Mesothelial cell of epicardium (in vitro differentiated cells): ENCODE measurements at places on chromosomes 1 and 21. TPM values are rescaled to one million over a fixed set of nuclear protein-coding genes. Genes with fewer than 3 reads are reported as not detected.

Gene WNT2B
- 146 to 165 TPM (median 151 TPM) in 3 replicates for total RNA-seq

GRCh38 chr21:42784276-42784675 lies 95.1 kb downstream of the WDR4 start:
- no peak overlapping the region for H3K27ac ChIP-seq
- peaks cover 26% of the 10 kb centered on the region for H3K4me1 ChIP-seq
- H3K27me3 ChIP-seq, result peaks cover 30% of the 10 kb centered on the region
- H3K36me3 ChIP-seq, result no peaks in the 10 kb centered on the region
- H3K4me3 ChIP-seq, result no peak overlapping the region

DNA sequence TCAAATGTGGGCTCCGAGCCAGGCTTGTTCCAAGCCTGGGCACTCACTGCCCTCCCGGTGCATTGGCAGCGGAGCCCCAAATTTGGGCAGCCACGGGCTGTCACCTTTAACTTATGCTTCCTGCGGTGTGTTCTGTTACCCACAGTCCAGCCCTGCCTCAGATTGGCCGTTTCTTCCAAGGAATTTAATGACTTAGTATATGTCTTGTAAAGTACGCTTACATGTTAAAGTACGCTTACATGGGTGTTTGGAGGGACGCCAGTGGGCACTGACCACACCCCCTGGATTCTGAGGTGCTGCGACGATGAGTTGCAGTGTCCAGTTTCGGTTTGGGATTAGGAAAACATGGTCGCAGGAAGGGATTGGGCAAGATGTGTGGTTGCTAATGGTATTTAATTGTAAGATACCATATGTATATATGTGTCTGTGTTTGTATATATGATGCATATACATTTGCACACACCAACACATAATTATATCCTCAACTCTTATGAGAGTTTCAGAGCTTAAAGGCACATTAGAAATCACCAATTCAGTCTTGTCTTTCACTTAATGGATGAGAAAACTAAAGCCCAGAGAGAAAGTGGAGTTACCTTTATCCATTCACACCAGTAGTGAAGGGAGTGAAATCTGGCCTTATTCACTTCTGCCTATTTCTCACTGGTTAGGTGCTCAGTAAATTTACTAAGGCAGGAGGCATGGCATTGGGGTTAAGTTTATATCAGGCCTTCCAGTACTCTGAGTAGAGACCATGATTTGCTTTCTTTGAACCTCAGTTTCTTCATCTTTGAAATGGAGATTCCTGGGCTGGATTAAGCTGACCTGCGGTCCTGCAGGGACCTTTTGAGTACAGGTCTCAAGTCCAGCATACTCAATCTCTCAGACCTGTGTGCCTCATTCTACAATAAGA lies 1.0 kb downstream of the SMYD2 start:
- peaks cover 5% of the 10 kb centered on the region for H3K36me3 ChIP-seq
- H3K27ac ChIP-seq, result peak overlapping the region; percentile 83
- H3K4me1 ChIP-seq, result peaks cover 57% of the 10 kb centered on the region
- DNase-seq, result no peak

DNA sequence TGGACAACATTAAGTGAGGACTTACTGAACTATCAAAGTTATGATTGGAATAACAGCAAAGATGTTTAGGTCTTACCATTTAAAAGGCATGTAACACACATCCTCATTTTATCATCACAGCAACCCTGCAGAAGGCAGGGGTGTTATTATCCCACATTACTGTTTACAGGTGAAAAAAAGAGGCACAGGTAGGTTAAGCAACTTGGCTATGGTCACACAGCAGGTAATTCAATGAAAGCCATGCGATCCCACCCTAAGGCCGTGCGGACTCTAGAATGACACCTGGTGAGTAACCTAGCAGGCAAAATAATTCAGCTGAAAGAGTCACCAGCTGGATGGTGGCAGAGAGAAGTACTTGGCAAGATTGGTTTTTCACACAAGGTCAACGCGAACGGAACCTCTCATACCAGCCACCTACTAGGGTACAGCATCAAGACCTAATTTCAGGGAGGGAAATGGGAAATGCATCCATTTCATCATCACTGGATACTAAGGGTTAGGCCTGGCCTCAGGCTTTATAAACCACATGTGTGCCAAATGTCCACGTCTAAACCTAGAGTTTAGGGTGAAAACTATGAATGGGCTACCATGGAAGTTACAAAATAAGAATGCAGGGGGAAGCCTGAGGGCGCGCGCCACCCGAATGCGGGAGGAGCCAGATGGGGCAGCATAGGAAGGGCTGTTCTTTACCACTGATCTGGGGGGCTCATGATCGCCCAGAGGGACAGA lies 85.3 kb downstream of the SLC66A1 start:
- no peaks in the 10 kb centered on the region for H3K27me3 ChIP-seq
- DNase-seq, result no peak
- no peak overlapping the region for H3K4me3 ChIP-seq
- H3K27ac ChIP-seq, result no peak overlapping the region
- H3K36me3 ChIP-seq, result peaks cover 5% of the 10 kb centered on the region

Gene ATP5PB
- 155 to 162 TPM (median 156 TPM) in 3 replicates for total RNA-seq

DNA sequence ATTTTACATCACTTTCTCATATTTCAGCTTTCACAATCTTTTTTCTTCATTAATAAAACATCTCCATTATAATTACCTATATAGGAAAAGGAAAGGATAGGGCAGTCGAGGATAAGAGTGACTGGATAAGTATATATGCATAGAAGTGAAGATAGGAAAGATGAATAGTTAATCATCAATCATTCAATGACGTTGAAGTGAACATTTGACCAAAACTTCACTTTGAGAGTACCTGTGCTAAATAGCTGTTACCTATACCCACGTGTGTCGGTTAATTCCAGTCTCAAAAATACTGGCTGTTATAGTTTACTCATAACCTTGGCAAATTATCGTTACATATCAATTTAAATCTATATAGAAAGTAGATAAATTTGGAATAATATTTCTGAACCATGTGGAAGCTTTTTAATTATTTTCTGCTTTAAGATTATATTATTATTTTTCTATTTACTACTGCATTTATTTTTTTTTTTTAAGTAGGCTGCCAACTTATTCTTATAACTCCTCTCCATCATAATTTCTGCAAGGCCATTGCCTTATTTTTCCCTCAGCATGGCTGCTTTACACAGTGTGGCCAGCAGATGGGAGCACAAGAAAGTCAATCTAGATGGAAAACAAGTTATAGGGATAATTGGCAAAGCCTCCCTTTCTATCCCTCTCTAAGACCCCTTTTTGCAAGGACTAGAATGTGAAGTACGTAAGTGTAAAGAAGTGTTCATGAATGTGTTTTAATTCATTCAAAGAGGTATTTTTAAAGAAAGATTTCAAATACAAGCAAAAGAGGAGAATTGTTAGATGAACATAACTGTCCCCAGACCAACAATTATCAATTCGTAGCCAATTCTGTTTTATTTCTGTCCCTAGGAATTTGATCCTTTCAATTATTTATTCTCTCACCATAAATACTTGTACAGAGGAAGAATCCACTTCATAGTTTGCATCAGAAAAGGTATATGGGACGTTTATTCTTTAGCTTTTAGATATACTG lies 290.4 kb downstream of the KCNT2 start:
- DNase-seq, result no peak
- no peak overlapping the region for H3K4me3 ChIP-seq
- H3K27ac ChIP-seq, result no peak overlapping the region
- peaks cover 5% of the 10 kb centered on the region for H3K4me1 ChIP-seq

DNA sequence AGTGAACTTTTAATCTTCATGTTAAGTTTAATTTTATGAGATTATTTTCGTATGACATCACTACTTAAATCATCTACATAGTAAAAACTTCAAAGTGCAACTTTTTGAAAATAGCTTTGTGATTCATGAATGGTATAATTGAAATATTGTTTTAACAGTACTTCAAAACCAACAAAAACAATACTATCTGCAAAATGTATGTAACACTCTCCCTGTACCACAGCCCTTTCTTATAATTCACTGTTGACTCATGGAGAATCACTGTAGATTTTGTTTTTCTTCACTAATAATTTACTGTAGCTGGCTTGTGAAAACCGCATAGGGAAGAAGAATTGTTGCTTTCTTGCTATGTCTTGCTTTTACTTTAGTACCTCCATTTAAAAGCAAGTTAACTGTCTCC lies 301.4 kb upstream of the ADAMTS5 start:
- no peak overlapping the region for H3K4me3 ChIP-seq
- H3K36me3 ChIP-seq, result no peaks in the 10 kb centered on the region
- peaks cover 18% of the 10 kb centered on the region for H3K4me1 ChIP-seq
- DNase-seq, result no peak

DNA sequence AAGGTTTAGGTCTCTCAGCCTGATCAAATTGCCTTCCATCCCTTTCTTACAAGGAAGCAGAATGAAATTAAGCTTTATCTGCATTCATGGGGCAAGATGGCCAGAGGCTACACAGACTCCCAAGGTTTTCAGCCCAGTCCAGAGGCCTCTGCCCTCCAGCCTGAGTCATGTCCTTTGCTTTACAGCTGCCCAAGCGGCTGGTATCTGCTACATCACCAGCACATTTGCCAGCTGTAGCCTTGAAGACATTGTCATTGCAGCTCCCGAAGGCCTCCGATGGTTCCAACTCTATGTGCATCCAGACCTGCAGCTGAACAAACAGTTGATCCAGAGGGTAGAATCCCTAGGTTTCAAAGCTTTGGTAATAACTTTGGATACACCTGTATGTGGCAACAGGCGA lies 16.0 kb downstream of the HAO2 start:
- H3K27me3 ChIP-seq, result peaks cover 4% of the 10 kb centered on the region
- H3K27ac ChIP-seq, result no peak overlapping the region
- no peaks in the 10 kb centered on the region for H3K36me3 ChIP-seq
- no peaks in the 10 kb centered on the region for H3K4me1 ChIP-seq

Gene NUAK2
- total RNA-seq, result 5.7 to 6.2 TPM (median 5.8 TPM) in 3 replicates
